ENCODE measurements at places on chromosomes 4 and X.
A peak's percentile ranks its signal among the peaks of the same experiment; 100 is the strongest.

DNA sequence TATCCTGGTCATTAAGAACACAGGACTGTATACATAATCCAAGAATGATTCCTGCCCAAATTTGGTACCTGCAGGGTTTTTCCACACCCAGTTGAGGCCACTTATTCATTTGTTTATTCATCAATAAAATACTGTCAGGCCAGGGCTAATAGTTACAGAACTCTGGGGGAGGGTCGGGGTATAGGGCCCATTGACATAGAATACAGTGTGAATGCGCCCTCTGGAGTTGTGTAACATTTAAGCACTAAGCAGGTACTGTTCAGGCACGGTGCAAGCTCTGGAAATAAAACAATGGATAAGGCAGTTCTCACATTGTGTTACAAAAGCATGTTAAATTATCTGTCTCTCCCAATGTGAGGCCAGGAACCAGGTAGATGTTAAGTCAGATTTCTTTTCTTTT is 30.8 kb upstream of the LRBA start:
- no peak for DNase-seq

DNA sequence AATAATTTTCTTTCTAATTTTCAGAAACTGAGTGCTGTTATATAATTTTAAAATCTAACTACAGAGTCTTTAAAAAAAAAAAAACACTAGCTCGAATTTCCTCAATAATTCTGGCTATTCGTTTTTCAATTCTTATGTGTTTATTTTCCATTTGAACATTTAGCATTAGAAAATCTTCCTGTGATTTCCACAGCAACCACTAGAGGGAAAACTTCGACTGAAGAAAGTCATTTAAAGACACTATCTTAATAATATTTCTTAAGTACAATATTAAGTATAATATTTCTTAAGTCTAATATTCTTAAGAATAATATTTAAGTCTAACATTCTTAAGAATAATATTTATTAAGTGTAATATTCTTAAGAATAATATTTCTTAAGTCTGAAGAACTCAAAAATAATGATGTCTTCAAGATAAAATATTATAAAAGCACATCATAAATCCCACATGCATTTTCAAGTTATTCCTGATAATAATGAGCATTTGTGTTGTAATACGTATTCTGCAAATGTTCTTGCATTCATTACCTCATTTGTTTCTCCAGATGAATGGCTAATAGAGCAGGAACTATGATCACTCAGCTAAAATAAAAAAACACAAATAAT is 118.4 kb upstream of the WDR17 start:
- peak; percentile 44 for DNase-seq

- no peak for DNase-seq
These were observed at the start of gene ARHGEF6 for GRCh38 chrX:136780763-136781162. Gene ARHGEF6 (minus strand): TSS chrX:136780932. CDS start chrX:136780882, 50 bp downstream.

DNA sequence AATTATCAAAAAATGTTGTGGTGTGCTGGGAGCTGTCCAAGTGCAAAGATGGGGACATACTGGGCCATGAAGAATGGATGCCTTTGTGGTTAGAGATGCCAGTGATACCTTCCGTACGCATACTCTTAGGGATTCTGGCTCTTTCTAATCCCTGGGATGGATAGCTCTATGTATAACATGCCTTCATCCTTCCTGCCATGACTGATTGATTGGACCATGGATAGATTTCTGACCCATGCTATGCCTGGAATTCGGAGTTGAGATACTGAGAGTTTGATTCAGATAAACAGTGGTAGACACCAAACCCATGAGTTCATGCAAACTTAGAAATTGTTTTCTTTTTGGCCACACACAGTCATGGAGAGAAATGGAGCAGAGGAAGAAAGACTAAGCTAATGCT is 147.2 kb upstream of the WDFY3 start:
- no peak for DNase-seq

DNA sequence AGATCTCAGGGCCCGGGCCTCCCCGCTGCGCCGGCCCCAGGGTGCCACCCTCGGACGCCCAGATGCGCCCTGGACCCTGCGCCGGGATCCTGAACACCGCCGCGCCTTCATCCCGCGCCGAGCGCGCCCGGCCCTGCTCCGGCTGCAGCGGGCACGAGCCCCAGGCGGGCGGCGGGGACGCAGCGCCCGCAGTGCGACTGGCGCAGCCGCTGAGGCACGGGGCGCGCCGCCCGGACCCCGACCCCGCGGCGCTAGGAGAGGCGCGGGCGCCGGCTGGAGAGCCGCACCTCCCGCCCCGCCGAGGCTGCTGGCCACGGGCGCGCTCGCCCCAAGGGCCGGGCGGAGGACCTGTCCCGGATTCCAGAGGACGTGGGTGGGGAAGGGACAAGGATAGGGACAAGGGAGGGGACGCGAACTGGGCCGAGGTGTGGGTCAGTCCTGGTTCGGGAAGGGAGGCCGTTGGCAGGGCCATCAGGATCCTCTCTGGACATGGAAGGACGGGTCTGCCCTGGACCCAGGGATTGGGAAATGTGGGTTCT is 1.1 kb downstream of the ZFYVE28 start:
- DNase-seq = no peak

DNA sequence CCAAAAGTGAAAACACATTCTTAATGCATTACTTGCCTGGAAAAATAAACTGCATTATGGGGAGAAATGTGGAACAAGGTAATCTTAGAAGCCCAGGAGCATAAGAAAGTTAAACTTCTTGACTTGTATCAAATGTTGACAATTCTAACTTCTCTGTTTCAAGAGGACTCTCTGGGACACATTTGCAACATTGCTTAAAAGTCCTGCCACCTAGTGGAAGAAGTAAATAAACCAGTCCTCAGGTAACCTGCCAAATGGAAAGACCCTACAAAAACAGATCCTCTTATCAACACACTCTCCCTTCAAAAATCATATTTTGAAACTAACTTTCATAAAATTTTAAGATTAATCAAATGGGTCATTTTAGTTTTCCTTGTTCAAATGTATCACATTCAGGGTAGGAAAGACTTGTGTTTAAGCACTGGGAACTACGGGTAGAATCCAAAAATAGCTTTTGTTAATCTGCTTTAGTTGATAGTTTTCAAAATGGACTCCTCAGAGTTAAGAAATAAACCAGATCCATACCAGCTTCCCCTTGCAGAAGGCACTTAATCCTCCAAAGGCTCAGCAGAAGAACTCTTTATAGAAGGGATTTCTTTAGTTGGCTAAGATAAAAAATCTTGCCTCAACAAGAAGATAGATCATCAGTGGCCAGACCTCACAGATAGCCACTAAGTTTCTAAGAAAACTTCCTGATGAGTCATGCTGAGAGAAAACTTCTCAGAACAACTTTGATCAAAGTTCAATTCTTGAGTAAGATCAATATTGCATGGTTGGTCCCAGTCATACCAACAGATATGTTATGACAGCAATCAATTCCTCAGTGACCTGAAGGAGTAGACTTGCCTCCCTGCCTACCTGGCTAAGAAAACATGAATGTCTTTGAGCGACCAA is 141.7 kb downstream of the HHIP start:
- peak; percentile 58 for DNase-seq

- DNase-seq = peak; percentile 60
These were observed 55.1 kb downstream of the ZNF330 start for GRCh38 chr4:141275834-141276233.

DNA sequence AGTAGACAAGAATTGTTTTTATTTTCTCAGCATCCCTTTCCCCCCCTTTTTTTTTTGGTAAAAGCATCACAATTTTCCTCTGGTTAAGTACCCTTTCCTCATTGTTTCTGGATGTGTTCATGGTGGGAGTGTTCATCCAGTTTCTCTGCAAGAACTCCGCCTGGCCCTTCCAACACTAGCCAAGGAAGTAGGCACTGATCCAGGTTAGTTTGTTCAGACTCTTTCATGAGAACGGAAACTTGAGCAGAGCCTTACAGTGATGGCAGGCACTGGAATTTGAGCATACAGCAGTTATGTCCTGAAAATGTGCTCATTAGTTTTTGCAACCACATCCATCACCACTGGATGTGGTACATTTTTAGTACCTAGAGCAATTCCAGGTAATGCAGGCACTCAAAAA is 336.1 kb upstream of the BOD1L1 start:
- DNase-seq = peak; percentile 85

DNA sequence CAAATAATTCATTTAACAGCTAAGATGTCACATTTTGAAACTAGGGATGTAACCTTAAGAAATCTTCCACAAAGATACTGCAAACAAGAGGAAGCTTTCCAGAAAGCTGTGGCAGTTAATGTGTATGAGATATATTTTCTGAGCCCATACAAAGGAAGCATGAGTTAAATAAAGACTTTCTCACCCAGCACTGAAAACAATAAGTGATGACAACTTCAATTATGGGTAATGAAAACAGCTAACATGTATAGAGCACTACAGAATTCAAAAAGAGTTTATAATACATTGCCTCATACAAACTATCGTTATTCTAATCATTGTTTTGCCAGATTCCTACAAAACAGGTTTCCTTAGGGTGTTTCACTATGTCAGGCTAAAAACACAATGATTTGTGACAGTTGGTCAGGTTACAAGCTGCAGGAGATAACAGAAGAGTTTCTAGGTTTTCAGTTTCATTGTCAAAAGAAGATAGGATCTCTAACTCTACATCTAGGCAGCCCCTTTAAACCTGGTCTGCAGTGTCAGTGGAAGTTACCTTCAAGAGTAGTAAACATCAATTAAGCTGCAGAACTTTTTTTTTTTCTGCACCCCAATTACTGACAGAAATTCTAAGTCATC is 618.1 kb upstream of the ADGRL3 start:
- DNase-seq = no peak

DNA sequence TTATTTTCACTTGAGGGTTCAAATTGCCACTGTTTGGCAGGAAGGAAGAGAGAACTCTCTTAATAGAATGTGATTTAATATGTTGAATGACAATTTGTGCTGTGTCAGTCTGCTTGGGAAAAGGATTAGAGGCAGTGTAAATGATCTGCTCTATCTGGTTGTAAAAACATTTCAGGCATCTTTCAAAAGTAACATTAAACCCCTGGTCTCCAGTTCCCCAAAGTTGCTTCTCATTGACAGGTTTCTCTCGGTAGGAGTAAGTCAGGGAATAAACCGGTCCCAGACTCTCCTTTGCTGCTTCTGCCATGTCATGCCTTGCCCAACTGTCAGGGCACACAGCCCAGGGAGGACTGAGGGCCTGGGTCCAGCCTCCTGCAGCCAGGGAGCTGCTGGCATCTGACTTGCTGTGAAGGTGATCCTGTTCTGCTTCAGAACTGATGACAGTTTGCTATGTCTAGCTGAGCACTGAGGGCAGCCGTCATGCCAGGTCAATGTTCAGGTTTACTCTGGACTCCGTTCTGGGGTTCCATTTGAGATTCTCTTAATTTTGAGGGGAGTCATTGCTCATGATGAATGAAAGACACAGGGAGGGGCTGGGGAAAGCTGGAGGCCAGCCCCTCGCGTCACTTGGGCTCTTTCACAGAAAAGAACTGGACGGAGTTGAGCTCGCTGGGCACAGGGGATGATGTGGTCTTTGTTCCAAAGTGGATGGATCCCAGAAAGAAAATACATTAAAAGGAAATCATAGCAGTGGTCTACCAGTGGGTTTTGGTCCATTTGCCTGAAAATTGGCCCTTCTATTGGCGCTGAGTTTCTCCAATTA is 312.4 kb downstream of the ARHGAP10 start:
- no peak for DNase-seq

GRCh38 chrX:1554469-1555210 is 17.7 kb upstream of the P2RY8 start:
- DNase-seq = no peak
